ENCODE measurements at places on chromosomes 5 and 9. TPM values are rescaled to one million over a fixed set of nuclear protein-coding genes. Genes with fewer than 3 reads are reported as not detected.

The SLC34A3 gene
- not detected for polyA plus RNA-seq

The FAM81B gene
- 1.2 TPM for polyA plus RNA-seq

The CER1 gene
- polyA plus RNA-seq = not detected

The NPDC1 gene
- polyA plus RNA-seq = not detected

The ECSCR gene
- polyA plus RNA-seq = not detected

The NOXA1 gene
- polyA plus RNA-seq = 1.3 TPM

The CBY3 gene
- polyA plus RNA-seq = not detected

The FABP6 gene
- polyA plus RNA-seq = not detected

The S100Z gene
- polyA plus RNA-seq = not detected
